Transverse colon (tissue), 4 donors: ENCODE measurements at places on chromosomes 3 and 15. TPM values are rescaled to one million over a fixed set of nuclear protein-coding genes. Genes with fewer than 3 reads are reported as not detected.

The ARGFX gene
- not detected for total RNA-seq

The UNC13C gene
- total RNA-seq, result 0.40 TPM

The STAC gene
- 3.5 TPM for total RNA-seq

The RETNLB gene
- total RNA-seq, result not detected

DNA sequence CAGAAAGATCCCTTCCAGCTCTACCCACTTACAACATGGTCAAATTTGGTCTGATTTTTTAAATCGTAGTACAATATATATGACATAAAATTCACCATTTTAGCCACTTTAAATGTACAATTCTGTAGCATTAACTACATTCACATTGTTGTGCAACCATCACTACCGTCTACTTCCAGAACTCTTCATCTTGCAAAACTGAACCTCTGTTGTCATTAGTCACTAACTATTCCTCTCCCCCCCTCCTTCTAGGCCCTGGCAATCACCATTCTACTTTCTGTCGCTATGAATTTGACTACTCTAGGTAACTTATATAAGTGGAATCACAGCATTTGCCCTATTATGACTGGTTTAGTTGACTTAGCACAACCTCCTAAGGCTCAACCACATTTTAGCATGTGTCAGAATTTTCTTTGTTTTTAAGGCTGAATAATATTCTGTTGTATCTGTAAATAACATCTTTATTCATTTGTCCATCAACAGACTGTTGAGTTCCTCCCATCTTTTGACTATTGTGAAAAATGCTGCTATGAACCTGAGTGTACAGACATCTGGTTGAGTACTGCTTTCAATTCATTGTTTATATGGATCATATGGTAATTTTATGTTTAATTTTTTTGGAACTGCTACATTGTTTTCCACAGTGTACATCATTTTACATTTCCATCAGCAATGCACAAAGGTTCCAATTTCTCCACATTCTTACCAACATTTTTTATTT, 35.5 kb upstream of the CCR2 start:
- no peak for DNase-seq

- no peak for DNase-seq
Observed at GRCh38 chr3:138435840-138436239, 1.4 kb downstream of the ESYT3 start.

DNA sequence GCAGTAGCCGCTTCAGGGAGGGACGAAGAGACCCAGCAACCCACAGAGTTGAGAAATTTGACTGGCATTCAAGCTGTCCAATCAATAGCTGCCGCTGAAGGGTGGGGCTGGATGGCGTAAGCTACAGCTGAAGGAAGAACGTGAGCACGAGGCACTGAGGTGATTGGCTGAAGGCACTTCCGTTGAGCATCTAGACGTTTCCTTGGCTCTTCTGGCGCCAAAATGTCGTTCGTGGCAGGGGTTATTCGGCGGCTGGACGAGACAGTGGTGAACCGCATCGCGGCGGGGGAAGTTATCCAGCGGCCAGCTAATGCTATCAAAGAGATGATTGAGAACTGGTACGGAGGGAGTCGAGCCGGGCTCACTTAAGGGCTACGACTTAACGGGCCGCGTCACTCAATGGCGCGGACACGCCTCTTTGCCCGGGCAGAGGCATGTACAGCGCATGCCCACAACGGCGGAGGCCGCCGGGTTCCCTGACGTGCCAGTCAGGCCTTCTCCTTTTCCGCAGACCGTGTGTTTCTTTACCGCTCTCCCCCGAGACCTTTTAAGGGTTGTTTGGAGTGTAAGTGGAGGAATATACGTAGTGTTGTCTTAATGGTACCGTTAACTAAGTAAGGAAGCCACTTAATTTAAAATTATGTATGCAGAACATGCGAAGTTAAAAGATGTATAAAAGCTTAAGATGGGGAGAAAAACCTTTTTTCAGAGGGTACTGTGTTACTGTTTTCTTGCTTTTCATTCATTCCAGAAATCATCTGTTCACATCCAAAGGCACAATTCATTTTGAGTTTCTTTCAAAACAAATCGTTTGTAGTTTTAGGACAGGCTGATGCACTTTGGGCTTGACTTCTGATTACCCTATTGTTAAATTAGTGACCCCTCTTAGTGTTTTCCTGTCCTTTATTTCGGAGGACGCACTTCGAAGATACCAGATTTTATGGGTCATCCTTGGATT, at the start of gene MLH1:
Gene MLH1 (plus strand): TSS at position 193 of the 958 bp plus-strand sequence. CDS start 30 bp downstream, at position 223.
- DNase-seq, result peak; percentile 100

GRCh38 chr3:9852528-9852927, 8.7 kb upstream of the RPUSD3 start:
- DNase-seq, result no peak

DNA sequence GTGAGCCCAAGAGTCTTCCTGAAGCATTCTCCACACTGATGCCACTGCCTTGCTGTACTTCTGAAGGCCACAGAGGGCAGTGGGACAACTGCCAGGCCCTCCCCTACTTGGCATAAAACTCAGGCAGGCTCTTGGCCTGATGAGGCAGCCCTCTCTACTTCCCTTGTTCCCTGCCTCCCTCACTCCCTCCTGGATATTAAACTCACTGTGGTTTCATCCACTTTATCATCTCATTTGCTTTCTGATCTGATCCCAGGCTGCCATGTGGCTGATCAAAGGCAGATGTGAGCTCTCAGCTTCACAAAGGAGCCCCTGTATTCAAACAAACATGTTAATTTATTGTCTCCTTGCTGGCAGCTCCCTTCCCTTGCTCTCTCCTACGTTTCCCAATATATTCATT, 533.5 kb downstream of the IGSF11 start:
- peak; percentile 60 for DNase-seq

GRCh38 chr15:55661428-55661827, 73.3 kb upstream of the PYGO1 start:
- no peak for DNase-seq

DNA sequence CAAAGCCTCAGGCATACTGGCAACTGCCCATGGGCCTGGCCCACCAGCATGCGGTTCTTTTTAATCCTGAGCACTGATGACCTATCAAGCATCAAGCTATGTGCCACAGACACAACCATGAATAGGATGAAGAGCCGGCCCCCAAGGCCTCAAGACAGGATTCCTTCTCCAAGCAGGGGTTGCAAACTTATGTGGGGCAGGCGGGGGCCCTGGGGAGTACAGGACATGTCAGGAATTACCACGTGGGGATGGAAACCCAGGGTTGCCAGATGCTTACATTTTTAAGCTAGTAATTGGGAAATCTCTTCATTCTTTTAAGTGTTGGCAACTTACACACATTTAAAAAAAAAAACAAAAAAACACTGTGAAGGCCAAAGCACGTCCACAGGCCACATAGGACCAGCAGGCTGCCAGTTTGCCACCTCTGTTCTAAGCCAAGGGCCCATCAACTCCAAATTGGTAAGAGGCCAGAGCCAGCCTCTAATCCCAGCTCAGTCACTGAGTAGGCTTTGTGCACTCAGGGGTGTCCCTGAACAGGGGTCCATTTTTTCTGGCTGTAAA, 32.8 kb downstream of the BDH1 start:
- DNase-seq, result no peak

GRCh38 chr3:172680684-172681083, 30.2 kb downstream of the NCEH1 start:
- no peak for DNase-seq
